ENCODE measurements at places on chromosomes 16 and 17.

DNA sequence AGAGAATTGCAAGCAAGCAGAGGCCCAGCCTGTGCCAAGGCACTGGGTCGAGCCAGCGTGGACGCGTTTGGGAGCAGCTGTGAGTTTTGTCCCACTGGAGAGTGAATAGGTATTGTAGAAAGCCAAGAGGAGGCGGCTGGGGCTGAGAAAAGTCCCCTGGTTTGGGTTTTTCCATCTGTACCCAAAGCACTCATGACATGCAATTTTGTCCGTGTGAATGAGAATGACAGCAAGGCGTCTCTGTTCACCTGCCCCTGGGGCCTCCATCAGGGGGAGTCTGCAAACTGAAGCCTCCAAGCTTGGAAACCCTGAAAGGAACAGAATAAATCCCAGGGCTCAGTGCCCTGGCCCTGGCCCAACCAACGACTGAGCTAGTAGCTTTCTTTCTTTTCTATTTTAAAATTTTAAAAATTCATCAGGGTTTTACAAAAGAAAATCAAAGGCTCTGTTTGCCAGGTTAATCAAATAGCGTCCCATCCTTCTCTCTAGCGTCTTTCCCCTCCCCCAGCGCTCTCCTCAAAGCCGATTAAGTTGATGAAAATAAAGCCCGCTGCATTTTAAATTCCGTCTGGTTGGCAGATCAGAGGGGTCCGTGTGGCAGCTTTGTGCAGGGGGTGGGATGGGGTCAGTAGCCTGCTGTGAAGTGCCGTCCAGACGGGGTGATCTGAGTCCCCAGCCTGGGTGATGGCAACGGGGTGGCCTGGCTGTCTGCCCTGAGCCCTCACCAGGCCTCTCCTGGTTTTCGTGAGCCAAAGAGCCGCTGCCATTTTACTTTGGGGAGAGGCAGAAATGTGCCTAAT lies 171.0 kb downstream of the KATNIP start:
- DNase-seq = no peak

DNA sequence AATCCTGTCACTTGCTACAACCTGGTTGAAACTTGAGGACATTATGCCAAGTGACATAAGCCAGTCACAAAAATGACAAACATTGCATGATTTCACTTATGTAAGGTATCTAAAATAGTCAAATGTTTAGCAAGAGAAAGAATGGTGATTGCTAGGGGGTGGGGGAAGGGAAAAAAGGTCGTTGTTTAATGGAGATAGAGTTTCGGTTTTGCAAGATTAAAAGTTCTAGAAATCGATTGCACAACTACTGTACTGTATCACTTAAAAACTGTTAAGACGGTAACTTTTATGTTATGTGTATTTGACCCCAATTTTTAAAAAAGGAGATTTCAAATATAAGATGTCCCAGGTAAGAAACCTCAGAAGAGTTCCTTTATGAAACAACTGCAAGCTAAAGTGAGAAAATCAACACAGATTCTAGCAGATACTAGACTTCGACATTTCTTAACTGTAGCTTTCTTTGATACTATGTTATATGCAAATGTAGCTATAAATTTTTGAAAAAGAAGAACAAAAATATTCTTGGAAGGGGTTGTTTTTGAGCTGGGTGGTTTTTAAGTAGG lies 5.9 kb downstream of the MEOX1 start:
- DNase-seq = no peak

GRCh38 chr16:57639172-57639887 lies 10.9 kb downstream of the ADGRG1 start:
- peak; percentile 80 for DNase-seq

DNA sequence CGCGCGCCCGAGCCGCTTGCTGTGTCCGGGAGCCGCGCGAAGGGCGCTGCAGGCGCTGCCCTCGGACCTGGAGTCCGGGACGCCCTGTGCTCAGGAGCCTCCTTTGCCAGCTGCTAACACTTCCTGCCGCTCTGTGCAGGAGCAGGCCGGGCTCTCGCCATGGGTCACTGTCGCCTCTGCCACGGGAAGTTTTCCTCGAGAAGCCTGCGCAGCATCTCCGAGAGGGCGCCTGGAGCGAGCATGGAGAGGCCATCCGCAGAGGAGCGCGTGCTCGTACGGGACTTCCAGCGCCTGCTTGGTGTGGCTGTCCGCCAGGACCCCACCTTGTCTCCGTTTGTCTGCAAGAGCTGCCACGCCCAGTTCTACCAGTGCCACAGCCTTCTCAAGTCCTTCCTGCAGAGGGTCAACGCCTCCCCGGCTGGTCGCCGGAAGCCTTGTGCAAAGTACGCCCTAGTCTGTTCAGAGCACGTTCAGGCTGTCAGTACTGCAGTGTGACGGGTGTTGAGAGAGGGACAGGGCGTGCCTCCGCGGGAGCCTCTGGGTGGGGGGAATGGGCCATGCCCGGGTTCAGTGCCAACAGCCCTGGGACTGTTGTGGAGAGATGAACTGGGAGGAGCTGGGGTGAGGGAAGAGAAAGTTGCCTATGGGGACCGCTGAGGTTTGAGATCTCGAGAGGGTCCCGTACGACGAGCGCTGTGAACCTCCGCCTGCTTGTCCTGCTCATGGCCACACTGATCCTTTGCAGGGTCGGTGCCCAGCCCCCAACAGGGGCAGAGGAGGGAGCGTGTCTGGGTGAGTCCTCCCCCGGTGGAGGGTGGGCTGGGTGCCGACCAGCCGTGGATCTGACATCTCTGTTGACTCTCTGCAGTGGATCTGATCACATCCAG lies 1.3 kb downstream of the ZNF276 start:
- DNase-seq = no peak

- peak; percentile 63 for DNase-seq
Measured at GRCh38 chr16:86018487-86018886, 119.5 kb downstream of the IRF8 start.

DNA sequence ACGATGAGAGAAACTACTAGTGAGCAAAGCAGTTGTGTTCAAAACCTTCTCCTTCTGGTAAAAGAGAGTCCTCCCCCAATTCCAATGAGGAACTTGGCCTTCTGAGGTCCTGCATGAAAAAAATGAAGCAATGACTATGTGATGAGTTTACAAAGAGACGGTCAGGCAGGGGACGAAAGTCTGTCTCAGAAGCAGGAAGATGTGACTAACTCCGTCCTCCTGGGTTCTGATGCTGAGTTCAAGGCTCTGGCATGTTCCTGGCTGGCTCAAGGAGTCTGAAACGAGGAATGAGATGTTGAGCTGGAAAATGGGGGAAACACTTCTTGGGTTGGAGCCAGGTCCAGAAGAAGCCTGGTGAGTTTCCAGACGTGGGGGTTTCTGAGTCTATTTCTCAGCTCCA lies 129.6 kb downstream of the CPPED1 start:
- DNase-seq = no peak

DNA sequence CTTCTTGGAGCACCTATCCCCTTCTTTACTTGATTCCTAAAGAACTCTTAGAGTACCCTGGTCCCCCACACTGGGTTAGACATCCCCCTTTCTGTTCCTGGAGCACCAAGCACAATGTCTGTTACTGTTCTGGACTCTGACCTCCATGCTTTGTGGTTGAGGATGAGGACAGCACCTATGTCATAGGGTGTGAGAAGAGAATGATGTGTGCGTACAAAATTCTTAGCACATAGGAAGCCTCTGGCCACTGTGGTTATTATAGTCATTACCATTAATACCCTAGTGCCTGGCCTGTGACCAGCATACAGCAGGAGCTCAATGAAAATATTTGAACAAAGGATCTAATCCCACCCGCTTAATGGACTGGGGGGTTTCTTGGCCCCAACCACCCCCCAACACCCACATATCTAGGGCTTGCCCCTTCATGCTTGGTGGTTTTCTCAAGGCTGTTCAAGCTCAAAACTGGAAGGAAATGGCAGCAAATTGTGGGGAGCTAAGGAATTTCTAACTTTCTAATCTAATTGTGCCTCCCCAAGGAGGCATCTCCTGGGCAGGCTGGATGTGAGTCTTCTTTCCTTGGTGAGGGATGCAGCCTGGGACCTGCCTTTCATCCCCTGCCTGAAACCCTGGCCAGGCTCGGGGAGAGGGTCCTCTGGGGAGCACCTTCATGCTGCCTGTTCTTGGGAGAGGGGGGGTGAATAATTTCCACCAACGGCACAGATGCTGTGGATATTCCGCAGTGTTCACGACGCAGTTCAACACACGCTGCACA lies 1.5 kb upstream of the CMIP start:
- DNase-seq = no peak

All from left forelimb (tissue), 1 donor.